ENCODE measurements at places on chromosomes 6 and 20. TPM values are rescaled to one million over a fixed set of nuclear protein-coding genes. Genes with fewer than 3 reads are reported as not detected.
A peak's percentile ranks its signal among the peaks of the same experiment; 100 is the strongest.

DNA sequence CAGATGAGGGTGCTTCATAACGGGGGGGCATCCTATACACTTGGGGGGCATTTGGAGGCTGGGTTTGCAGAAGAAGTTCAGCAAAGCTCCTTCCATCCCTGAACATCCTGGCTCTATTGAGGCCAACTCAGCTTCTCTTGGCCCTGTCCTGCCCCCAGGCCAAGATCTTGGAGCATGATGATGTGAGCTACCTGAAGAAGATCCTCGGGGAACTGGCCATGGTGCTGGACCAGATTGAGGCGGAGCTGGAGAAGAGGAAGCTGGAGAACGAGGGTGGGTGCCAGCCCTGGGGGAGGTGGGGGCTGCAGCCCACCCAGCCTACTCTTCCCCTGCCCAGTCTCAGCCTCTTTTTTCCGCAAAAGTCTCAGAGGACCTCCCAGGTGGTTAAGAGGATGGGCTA is 17.2 kb downstream of the GDAP1L1 start:
- no peak overlapping the region for H3K4me3 ChIP-seq
- no peak for DNase-seq
- H3K4me1 ChIP-seq = no peaks in the 10 kb centered on the region
- no peak overlapping the region for H3K27ac ChIP-seq

DNA sequence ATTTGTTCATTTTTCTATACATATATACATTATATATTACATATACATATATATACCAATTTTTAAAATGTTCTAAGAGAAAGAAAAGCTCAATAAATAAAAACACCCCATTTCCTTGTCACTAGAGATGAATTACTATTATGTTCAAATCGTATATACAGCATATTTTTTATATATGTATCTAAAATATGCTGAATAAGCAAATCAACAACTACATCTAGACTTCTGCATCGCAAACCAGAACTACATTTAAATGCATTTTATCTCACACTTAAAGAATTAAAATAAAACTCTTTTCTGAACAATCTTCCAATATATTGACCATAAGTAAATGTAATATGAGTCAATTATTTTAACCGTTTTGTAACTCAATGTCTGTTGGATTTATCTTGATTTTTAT is 133.9 kb downstream of the LAMA2 start:
- no peaks in the 10 kb centered on the region for H3K36me3 ChIP-seq
- H3K27me3 ChIP-seq = no peaks in the 10 kb centered on the region
- H3K4me1 ChIP-seq = no peaks in the 10 kb centered on the region
- no peak overlapping the region for H3K27ac ChIP-seq

- peak; percentile 67 for DNase-seq
- H3K27ac ChIP-seq = no peak within 1 kb of the TSS
- H3K27me3 ChIP-seq = no peaks in the 10 kb centered on the region
- H3K4me1 ChIP-seq = peaks cover 6% of the 10 kb centered on the region
- no peaks in the 10 kb centered on the region for H3K36me3 ChIP-seq
Measured at GRCh38 chr20:45629496-45630100, at the start of gene WFDC10A. TSS of gene WFDC10A (plus strand) at chr20:45629739. CDS start at chr20:45629814, 75 bp downstream.

DNA sequence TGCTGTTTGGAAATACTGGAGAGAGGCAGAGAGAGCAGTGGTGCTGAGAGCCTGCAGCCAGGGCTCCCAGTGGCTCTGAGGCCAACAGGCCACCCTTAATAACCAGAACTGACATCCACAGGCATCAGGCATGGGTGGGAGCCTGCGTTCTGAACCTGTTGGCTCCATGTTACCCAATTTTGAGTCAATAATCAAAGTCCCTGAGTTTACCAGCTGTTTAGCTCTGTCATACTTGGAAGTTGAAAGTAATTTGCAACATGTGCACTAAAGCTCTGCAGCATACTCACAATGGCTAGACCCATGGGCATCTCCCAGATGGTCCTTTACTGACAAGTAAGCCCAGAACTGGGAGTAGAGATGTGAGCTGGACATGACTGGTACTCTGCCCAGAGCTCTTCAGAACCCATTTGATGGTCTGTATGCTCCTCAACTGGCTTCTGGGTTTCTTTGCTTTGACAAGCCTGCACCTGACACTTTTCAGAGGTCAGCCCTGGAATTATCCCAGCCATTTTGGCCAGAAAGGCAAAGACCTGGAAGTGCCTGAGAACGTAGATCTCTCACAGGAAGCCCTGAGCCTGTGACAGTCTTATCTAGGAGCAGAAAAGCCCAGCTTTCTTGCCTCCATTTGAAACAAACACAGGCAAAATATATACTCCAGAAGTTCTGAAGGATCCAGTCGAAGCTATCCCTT is 122.4 kb upstream of the CITED2 start:
- no peak overlapping the region for H3K27ac ChIP-seq
- H3K4me3 ChIP-seq = no peak overlapping the region
- no peaks in the 10 kb centered on the region for H3K27me3 ChIP-seq
- no peaks in the 10 kb centered on the region for H3K36me3 ChIP-seq
- no peaks in the 10 kb centered on the region for H3K4me1 ChIP-seq
- DNase-seq = no peak

DNA sequence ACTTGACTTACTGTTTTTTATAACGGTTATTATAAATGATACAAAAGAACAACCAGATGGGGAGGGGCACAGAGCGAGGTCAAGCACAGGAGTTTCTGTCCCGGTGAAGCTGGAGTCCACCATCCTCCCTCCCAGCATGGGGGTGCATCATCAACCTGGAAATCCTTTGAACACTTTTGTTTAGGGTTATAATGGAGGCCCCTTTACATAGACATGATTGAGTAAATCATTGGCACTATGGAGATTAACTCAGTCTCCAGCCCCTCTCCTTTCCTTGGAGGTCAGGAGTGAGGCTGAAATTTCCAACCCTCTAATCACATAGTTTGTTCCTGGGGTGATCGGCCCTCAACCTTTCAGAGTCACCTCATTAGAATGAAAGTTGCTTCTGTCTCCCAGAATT is 71.8 kb upstream of the ANKEF1 start:
- no peaks in the 10 kb centered on the region for H3K36me3 ChIP-seq
- no peak for DNase-seq
- no peak overlapping the region for H3K27ac ChIP-seq
- no peaks in the 10 kb centered on the region for H3K27me3 ChIP-seq
- no peak overlapping the region for H3K4me3 ChIP-seq
- H3K4me1 ChIP-seq = no peaks in the 10 kb centered on the region

GRCh38 chr6:166277892-166278578 is 30.2 kb downstream of the PRR18 start:
- H3K27ac ChIP-seq = no peak overlapping the region
- peaks cover 26% of the 10 kb centered on the region for H3K27me3 ChIP-seq
- no peaks in the 10 kb centered on the region for H3K36me3 ChIP-seq
- H3K4me3 ChIP-seq = no peak overlapping the region
- H3K4me1 ChIP-seq = no peaks in the 10 kb centered on the region
- DNase-seq = no peak

- H3K4me1 ChIP-seq = no peaks in the 10 kb centered on the region
- no peak overlapping the region for H3K4me3 ChIP-seq
- no peaks in the 10 kb centered on the region for H3K36me3 ChIP-seq
- H3K27ac ChIP-seq = no peak overlapping the region
- no peak for DNase-seq
Measured at GRCh38 chr6:145294942-145295341, 440.4 kb downstream of the EPM2A start.

Gene TMEM63B
- 16.8 TPM for polyA plus RNA-seq

All from stomach (tissue), 19 donors.